ACHN (cell line): ENCODE measurements at places on chromosomes 16 and 17.

- no peak for DNase-seq
Observed at GRCh38 chr16:57303910-57304168, 19.4 kb upstream of the PLLP start.

GRCh38 chr17:2691069-2691871, 20.3 kb downstream of the CLUH start:
- DNase-seq = no peak

- no peak for DNase-seq
Observed at GRCh38 chr16:23519282-23519681, 9.0 kb upstream of the GGA2 start.

- no peak for DNase-seq
Observed at GRCh38 chr16:9476744-9477143, 385.3 kb downstream of the HAPSTR1 start.

- peak; percentile 42 for DNase-seq
Observed at GRCh38 chr17:58136669-58137279, 11.4 kb upstream of the OR4D1 start.

DNA sequence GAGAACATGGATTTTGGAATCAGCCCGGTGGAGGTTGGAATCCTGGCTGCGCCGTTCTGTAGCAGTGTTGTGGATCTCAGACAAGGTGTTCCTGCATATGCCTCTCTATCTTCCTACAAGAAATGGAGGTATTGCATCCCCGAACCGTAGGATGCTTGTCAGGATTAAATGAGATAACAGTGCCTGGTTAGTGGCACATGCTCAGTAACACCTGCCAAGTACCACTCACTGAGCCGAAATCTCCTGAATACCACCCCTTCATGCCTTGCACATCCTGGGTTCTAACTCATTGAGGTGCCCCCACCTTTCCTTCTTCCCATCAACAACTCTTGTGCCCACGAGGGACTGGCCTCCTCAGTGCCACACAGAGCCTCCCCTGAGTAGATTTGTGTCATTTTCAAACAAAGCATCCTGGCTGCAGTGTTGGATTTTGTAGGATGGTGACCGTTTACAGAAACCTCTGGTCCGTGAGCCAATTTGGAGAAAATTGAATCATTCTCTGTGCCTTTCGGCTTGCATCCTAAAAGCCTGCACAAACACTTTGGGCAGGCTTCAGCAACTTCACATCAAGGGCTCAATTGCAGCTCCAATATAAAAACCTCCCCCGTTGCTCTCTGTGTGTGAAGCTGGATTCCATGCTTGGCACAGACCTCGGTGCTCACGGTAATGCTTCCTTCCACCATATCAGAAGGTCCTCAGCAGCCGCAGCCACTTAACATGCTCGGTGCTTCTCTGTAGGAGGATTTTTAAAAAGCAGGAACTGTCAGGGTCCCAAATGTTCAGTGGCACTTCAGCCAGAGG, 84.2 kb downstream of the WWOX start:
- DNase-seq = no peak

- no peak for DNase-seq
Observed at GRCh38 chr17:56030009-56030624, 123.2 kb upstream of the ANKFN1 start.

DNA sequence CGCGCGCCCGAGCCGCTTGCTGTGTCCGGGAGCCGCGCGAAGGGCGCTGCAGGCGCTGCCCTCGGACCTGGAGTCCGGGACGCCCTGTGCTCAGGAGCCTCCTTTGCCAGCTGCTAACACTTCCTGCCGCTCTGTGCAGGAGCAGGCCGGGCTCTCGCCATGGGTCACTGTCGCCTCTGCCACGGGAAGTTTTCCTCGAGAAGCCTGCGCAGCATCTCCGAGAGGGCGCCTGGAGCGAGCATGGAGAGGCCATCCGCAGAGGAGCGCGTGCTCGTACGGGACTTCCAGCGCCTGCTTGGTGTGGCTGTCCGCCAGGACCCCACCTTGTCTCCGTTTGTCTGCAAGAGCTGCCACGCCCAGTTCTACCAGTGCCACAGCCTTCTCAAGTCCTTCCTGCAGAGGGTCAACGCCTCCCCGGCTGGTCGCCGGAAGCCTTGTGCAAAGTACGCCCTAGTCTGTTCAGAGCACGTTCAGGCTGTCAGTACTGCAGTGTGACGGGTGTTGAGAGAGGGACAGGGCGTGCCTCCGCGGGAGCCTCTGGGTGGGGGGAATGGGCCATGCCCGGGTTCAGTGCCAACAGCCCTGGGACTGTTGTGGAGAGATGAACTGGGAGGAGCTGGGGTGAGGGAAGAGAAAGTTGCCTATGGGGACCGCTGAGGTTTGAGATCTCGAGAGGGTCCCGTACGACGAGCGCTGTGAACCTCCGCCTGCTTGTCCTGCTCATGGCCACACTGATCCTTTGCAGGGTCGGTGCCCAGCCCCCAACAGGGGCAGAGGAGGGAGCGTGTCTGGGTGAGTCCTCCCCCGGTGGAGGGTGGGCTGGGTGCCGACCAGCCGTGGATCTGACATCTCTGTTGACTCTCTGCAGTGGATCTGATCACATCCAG, 1.3 kb downstream of the ZNF276 start:
- DNase-seq = no peak

DNA sequence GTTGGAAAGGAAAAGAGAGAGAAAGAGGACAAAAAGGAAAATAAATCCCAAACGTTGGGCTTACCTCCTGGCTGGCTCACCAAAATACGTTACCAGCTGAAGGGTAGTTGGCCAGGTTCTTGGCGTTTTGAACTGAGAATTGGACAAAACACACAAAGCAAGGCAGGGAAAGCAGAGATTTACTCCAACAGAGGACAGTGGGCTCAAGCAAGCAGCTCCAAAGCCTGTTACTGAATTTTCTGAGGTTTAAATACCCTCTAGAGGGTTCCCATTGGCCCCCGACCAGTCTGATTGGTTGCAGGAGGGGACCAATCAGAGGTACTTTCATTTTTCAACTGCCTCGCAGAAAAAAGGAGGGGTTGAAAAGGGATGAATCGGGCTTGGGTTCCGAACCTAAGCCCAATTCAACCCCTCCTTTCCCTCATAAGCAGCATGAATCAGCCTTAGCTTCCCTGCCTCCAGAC, 55.6 kb upstream of the ALOX12 start:
- no peak for DNase-seq

GRCh38 chr16:86761111-86762031, 183.0 kb downstream of the FOXL1 start:
- peak; percentile 71 for DNase-seq

- peak; percentile 94 for DNase-seq
Observed at GRCh38 chr16:12613131-12613991, 190.3 kb downstream of the CPPED1 start.

- no peak for DNase-seq
Observed at GRCh38 chr16:85650844-85651628, 37.7 kb downstream of the GINS2 start.

DNA sequence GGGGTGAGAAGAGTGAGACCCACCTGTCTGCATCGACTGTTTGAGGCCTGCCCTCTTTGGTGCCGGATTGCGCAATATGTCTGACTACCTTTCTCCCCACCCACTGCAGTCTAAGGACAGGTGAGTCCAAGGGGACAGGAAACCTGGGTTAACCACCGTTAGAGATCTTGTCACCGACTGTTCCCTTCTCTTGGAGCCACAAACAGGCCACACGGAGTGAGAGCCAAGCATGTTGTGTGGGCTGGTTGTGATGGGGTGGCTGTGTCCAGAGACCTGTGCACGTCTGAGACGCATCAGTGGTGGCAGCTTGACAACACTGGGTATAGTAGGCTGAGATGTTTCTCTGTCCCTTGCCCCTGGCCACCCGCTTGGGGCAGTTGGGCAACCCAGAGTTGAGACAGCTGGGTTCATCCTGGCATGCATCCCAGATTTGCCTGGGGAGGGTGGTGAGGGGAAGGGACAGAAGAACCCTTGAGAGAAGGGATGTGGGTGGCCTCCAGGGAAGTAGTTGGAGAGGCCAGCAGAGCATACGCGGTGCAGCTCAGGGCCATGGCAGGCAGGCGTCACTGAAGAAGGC, 21.4 kb downstream of the MPRIP start:
- DNase-seq = peak; percentile 27

GRCh38 chr17:81153340-81153803, 11.9 kb upstream of the PVALEF start:
- no peak for DNase-seq

- DNase-seq = peak; percentile 77
Observed at GRCh38 chr17:61837175-61838051, 25.9 kb downstream of the BRIP1 start.

DNA sequence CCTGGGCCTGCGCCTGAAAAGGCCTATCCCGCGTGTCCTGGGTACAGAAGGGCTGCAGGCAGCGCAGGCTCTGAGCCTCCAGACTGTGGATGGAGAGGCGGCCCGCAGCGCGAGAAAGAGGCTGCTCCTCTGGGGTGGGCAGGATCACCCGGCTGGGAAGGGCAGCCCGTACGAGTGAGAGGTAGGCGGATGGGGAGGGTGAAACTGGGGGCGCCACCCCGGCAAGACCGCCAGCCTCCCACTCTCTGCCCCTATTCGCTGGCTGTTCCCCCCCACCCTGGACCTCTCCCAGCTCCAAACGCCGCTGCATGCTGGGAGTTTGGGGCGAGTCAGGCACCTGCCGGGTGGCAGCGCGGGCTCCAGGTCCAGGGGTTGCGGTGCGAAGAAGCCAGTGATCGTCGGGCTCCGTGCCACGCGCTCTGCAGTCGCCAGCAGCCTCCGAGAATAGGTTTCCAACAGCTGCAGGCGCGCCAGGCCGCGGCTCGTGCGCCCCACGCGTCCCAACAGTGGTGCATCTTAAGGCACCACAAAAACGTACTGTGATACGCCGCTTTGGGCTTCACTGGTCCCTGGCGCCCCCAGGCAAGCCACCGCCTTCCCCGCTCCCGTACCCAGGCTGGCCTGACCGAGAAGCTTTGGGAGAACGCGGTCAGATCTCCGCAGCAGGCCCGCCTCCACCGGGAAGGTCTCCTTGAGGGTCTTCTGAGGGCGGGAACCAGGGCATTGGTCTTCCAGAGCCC, 1.1 kb downstream of the NOXO1 start:
- no peak for DNase-seq

- peak; percentile 69 for DNase-seq
Observed at GRCh38 chr16:22098405-22099255, 6.3 kb downstream of the VWA3A start.

DNA sequence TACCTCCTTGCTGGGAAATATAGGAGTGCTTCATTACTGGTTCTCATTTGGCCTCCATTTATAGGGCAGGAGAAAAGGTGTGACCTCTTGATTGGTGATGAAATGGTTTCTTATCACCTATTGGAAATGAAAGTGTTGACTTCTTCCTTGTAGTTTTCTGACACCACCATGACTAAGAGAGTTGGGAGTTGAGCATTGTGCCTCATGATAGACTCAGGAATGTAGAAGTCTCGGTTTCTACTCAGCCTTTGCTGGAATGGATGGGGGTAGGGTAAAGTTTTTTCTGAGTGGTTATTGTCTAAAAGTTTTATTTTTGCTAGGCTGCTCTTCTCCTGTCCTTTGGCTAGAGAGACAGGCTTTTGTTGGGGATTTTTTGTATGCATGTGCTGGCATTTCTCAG, 117.4 kb downstream of the PHKB start:
- DNase-seq = no peak

- no peak for DNase-seq
Observed at GRCh38 chr17:77461277-77462057, 320.7 kb downstream of the SEC14L1 start.

- DNase-seq = no peak
Observed at GRCh38 chr17:29039764-29040598, 3.0 kb upstream of the PIPOX start.

DNA sequence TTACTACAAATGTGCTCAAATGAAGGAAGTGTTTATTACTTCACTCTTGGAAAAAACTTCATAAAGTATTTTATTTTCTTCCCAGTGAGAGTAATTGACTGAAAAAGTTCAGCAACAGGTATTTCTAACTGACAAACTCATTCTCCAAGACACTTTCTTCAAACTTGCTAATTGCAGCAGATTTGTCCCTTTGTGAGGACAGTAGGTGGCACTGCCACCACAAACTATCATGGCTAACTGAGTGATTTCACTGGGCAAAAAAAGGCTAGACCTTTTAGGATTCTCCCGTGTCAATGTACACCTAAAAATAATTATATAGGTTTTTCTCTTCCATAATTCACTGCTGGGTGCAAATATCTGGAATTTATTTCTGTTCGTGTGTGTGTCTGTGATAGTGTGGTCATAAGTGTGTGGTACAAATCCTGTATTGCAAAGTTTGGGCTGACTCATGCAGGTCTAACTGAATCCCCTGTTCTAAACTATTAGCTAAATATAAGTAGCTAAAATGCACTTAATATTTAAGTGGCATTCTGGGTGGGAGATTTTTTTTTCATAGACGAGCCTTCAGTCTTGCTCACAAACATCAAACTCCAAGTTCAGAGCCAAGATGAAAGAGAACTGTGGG, 3.9 kb downstream of the HS3ST3A1 start:
- peak; percentile 72 for DNase-seq

- no peak for DNase-seq
Observed at GRCh38 chr16:86856946-86857586, 278.7 kb downstream of the FOXL1 start.

DNA sequence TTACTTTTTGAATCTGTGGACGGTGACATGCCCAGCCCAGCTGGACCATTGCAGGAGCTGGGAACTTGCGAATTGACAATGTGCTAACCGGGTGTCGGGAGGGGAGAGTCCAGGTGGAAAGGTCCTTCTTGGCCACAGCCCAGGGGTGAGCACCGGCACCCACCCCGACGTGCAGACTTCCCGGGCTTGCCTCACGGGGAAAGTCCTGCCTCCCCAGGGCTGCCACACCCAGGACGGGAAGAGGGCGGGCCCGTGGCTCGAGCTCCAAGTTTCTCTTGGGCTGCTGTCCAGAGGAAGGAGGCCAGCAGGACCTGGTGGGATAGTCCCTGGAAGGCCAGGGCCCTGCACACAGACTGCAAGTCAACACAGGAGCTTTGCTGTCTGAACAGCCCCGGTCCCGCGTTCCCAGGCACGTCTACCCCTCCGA, 17.7 kb downstream of the CARD14 start:
- DNase-seq = no peak

- peak; percentile 37 for DNase-seq
Observed at GRCh38 chr17:74758848-74759168, 10.4 kb downstream of the NHERF1 start.

DNA sequence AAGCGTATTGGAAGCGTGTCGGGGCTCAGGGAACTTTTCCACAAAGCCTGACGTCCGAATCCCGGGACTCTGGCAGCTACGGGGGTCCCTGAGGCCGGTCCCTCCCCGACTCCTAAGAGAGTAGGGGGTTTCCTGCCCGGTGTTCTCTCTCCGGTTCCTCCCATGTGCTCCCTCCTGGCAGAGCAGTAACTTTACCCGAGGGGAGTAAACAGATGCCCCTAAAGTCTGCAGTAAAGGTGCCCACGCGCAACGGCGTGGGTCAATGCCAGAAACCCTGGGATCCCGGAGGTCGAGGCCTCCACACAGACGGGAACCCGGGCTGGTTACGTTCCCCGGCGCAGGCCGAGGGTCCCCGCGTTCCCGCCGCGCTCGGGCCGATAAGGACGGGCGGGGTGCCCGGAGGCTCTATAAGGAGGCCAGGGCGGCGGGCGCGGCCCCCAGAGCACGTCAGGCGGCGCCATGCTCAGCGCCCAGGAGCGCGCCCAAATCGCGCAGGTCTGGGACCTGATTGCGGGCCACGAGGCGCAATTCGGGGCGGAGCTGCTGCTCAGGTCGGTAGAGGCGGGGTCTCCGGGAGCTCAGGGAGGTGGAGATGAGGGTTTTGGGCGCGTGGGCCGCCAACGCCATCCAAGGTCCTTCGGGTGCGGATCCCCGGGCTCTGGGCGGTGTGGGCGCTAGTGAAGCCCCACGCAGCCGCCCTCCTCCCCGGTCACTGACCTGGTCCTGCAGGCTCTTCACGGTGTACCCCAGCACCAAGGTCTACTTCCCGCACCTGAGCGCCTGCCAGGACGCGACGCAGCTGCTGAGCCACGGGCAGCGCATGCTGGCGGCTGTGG, at the start of gene HBM:
HBM (plus strand) TSS at position 440 of the 836 bp plus-strand sequence; CDS start at position 460, 20 bp downstream.
- DNase-seq = no peak

GRCh38 chr16:57984443-57985203, 13.7 kb upstream of the CNGB1 start:
- DNase-seq = peak; percentile 34
